ENCODE measurements at places on chromosomes 3 and 15.

- no peak for DNase-seq
Measured at GRCh38 chr3:2495746-2496145, 397.1 kb downstream of the CNTN4 start.

GRCh38 chr3:8441969-8442559 lies 59.6 kb upstream of the LMCD1 start:
- DNase-seq = no peak

GRCh38 chr3:67706934-67707333 lies 52.5 kb upstream of the SUCLG2 start:
- DNase-seq = no peak

GRCh38 chr15:68081869-68082505 lies 27.9 kb downstream of the PIAS1 start:
- no peak for DNase-seq

DNA sequence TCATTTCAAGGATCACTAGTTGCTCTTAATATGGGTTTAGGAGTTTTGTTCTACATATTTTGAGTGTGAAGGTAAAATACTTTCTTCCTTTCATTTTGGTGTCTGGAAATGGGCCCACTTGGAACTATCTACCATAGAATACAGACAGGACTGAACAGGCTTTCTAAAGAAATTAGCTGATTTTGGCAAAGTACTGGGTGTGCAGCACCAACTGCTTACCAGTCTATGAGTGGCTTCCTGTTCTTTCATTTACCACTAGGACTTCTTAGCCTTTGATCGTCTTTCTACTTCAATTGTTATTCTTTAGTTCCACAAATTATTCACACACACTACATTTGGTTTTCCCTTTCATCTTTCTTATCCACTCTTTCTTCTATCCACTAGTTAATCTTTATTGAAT lies 1196.3 kb downstream of the ROBO1 start:
- DNase-seq = no peak

DNA sequence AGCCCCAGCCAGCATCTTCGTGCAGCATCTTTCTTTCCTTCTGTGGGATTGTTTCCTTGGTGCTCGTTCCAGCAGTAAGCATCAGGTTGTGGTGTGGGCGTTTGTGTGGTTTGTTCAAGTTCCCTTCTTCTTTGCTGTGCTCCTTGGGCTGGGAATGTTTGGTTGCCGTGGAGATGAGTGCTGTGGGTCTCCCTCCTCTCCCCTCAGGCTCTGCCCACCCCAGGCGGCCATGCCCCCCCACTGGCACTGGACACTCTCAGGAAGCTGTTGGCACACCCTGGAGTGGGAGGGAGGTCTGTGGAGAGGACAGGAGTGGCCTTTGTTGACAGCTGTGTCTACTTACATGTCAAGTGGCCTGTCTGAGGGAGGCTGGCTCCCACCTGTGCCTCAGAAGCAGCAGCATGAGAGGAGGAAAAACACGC lies 46.5 kb upstream of the SACM1L start:
- no peak for DNase-seq

DNA sequence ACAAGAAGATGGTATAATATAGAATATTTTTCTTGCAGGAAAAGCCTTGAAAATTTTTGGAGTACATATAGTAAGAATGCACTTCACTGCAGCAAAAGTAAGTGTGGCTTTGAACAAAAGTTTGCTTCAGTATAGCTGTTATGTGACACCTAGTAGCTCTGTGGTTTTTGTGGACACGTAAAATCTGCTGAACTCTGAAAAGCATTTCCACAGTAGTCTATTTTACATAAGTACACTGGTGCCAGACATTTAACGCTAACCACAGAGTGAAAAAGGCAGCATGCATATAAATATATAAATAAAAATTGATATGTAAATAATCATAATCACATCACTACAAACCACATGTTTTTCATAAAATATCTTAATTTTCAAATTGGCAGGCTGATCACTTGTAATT lies 39.8 kb downstream of the CGGBP1 start:
- no peak for DNase-seq

DNA sequence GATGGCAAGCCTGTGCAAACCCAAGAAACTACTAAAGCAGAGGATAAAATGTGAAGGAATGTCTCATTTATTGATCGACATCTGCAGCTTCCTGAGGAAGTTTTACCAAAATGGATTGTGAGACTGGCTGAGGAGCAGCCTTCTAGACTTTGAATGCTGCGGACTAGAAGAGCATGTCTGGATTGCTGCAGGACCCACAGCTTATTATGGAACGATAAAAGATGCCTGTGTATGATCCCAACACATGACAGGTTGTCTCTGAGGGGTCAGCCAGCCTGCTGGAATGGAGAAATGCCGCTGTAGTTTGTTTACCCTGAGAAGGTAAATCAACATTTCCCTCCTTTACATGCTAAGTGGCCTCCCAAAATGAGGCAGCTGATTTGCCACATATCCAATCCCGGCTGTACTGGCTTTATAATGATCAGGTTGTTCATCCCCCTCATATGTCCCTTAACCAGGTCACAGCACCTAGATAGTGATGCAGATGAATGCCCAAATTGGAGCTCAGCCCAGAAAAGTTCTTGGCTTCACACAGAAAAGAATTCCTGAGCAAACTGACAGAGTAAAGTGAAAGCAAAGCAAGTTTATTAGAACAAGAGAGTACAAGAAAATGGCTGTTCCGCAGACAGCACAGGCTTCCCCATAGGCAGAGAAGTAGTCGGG lies 63.9 kb downstream of the IL12A start:
- DNase-seq = no peak

DNA sequence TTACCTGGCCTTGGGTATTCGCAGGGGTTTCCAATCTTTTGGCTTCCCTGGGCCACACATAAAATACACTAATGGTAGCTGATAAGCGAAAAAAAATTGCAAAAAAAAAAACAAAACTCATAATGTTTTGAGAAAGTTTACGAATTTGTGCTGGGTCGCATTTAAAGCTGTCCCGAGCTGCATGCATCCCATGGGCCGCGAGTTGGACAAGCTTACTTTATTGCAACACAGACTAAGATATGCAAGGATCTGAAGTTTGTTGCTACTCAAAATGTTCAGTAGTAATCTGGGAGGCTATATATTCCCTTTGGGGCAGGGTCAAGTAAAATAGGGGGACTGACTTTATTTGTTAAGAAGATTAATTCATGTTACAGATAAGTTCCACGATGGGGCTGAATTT lies 247.9 kb downstream of the CD47 start:
- DNase-seq = no peak

All from stimulated activated CD4-positive, alpha-beta T cell treated with anti-CD3 and anti-CD28 coated beads, TNF-alpha, amount 100 ng/mL, for 4 hours (primary cell).